Germinal center (tissue), 1 donor: ENCODE measurements at places on chromosomes 12 and 14.

GRCh38 chr14:34018564-34019244 lies 67.8 kb upstream of the EGLN3 start:
- DNase-seq: no peak

- peak; percentile 57 for DNase-seq
Observed at GRCh38 chr14:75132382-75133086, 5.7 kb upstream of the NEK9 start.

- no peak for DNase-seq
Observed at GRCh38 chr14:52080808-52081755, 12.2 kb upstream of the NID2 start.

- DNase-seq: no peak
Observed at GRCh38 chr12:25801734-25802133, 156.7 kb upstream of the RASSF8 start.

- no peak for DNase-seq
Observed at GRCh38 chr12:55585817-55586216, 13.5 kb downstream of the OR2AP1 start.

- DNase-seq: no peak
Observed at GRCh38 chr14:31024010-31024480, 1.4 kb upstream of the AP4S1 start.

DNA sequence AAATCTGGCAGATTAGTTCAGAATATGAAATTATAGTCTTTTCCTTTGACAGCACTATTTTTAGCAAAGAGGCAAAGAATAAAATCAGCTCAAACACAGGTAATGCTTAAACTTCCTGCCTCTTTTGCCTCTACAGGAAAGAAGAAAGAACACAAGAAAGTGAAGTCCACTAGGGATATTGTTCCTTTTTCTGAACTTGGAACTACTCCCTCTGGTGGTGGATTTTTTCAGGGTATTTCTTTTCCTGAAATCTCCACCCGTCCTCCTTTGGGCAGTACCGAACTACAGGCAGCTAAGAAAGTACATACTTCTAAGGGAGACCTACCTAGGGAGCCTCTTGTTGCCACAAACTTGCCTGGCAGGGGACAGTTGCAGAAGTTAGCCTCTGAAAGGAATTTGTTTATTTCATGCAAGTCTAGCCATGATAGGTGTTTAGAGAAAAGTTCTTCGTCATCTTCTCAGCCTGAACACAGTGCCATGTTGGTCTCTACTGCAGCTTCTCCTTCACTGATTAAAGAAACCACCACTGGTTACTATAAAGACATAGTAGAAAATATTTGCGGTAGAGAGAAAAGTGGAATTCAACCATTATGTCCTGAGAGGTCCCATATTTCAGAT lies 17.4 kb downstream of the TMPO start:
- peak; percentile 10 for DNase-seq

- no peak for DNase-seq
Observed at GRCh38 chr12:104446646-104447421, 9.9 kb upstream of the CHST11 start.

GRCh38 chr12:14795028-14795448 lies 8.2 kb downstream of the WBP11 start:
- no peak for DNase-seq

DNA sequence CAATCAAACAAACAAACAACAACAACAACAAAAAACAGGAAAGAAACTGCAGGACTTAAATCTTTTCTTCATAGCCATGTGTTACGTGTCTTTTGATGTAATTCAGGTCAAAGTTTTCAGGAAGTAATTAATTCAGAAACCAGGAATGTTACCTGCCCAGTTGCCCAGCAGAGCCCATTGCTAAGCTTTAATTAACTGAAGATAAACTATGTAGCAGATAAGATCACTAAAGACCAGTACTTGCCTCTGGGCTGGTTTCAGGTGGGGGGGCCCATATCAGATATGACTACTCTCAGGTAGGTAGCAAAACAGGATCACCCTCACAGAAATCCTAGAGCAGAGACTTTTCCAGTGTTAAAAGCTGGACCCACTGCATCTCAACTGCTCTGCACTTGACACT lies 69.2 kb downstream of the LIN7A start:
- no peak for DNase-seq

- DNase-seq: peak; percentile 16
Observed at GRCh38 chr12:122726080-122726558, 4.5 kb downstream of the HCAR1 start.

GRCh38 chr12:9668161-9669018 lies 1.1 kb upstream of the CLEC2D start:
- DNase-seq: no peak

- DNase-seq: peak; percentile 38
Observed at GRCh38 chr12:50520416-50521207, 15.8 kb downstream of the DIP2B start.

DNA sequence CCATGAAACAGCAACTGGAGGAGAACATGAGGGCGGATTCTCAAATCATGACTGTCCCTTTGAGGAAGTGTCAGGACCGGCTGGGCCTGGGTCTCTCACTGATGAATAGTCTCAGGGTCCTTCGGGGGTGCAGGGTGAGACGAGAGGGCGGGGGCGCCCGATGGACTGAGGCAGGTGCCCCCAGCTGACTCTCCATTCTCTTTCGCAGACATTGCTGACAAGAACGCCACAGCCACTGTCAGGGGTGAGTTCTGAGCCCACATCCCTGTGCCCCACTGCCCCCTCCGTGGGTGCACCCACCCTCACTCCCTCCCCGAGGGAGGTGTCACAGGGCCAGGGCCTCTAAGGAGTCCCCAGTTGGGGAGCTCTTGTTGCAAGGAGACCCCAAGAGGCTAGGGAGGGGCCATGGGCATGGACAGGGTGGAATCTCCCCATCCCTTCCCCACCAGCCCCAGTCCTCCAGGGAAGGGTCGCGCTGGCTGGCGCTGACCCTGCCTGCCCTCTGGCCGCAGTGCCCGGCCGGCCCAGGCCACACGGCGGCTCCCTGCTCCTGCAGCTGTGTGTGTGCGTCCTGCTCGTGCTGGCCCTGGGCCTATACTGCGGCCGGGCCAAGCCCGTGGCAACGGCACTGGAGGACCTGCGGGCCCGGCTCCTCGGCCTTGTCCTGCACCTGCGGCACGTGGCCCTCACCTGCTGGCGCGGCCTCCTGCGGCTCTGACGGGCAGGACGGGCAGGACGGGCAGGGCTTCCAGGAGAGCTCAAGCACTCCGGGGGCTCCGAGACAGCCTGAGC lies 8.7 kb downstream of the C14orf180 start:
- no peak for DNase-seq

DNA sequence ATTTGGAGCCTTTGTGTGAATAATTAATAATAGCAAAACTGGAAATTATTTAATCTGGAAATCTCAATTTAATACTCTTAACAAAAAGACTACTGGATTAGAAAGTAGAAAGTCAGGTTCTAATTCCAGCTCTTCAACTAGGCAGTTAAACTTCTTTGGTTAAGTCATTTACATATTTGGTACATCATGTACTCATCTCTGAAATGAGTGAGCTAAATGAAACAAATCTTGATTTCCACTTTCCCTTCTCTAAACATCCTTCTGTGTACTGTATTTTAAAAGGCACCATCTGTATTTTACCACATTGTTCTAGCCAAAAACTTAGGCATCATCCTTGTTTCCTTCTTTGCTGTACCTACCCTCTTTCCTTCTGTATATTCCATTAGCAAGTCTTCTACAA lies 26.9 kb downstream of the CRADD start:
- DNase-seq: peak; percentile 14

DNA sequence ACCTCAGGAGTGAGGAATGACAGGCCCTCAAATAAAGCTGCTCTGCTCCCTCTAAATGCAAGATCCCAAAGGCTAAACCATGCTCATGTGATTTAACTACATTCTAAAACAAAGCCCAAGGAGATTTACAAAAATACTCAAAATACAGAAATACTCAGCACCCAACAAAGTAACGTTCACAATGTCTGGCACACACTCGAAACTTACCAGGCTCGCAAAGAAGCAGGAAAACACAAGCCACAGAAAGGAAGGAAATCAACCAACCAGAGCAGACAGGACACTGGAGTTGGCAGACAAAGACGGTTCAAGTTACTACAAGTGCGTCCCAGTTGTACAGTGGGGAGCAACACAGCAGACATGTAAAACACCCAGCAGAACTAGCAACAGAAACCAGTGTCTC lies 33.4 kb downstream of the STX2 start:
- DNase-seq: no peak

DNA sequence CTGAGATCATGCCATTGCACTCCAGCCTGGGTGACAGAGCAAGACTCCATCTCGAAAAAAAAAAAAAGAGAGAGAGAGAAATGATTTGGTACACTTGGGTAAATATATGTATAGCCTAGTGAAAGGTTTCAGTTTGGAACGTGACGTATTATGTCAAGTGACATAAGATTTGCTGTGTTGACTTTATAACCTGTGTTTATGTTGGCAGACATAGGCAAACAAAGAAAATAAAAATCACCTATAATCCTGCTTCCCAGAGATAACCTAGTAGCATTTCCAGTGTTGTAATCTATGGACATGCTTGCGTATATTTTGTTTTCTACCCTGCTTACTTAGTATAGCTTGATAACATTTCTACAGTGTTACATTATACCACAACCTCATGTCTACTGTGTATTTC lies 16.7 kb downstream of the ERG28 start:
- DNase-seq: no peak

- no peak for DNase-seq
Observed at GRCh38 chr12:65155784-65156183, 13.6 kb upstream of the LEMD3 start.

DNA sequence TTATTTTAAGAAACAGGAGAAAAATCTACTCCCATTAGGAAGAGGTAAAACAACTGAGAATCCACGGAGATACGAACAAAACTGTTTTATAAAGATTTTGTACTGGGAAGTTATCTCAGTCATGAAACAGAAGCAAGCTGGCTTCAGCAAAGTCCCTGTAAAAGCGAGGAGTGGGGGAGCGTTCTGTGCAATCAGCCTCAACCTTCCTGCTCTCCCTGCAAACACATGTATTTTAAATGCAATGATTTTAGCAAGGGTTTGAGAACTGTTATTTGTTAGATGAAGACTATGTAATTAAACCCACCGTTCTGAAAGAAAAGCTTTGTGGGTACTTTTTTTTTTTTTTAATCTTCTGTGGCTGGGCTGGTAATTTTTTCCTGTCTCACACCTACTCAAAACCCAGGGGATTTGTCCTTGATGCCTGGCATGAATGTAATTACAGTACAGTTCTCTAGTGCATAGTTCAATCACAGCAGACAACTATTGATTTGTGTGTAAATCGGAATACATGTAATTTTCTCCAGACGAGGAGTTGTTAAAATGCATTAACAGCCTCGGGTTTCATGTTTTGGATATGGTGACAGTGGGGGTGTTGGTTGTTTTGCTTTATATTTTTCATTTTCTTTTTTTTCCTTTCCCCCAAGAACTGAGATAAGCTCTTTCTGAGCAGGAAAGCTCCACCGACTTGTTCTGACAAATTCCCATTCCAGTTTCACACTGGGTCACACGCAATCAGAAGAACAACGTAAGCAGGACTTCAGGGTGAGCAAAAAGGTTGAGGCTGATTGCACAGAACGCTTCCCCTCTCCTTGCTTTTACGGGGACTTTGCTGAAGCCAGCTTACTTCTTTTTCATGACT lies 153.6 kb downstream of the PHLDA1 start:
- no peak for DNase-seq

GRCh38 chr14:63523735-63524426 lies 19.3 kb downstream of the PPP2R5E start:
- DNase-seq: no peak

DNA sequence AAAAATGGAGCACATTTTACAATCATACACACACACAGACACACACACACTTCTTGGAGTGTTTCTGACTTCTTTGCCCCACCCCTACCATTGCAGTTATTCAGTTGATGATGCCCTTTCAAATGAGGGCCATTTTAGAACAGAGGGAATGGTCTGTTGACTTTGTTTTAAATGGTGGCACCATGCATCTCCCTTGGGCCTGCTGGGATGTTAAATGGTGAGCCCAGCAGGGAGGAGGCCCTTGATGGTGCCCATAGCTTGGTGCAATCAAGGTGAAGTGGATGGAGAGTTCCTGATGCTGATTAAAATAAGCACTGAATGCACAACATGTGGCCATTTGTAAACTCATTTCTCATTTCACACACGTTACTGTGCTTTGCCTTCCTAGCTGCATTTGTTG lies 13.3 kb downstream of the C12orf75 start:
- DNase-seq: no peak

- DNase-seq: no peak
Observed at GRCh38 chr12:41100572-41100971, 87.5 kb upstream of the PDZRN4 start.

DNA sequence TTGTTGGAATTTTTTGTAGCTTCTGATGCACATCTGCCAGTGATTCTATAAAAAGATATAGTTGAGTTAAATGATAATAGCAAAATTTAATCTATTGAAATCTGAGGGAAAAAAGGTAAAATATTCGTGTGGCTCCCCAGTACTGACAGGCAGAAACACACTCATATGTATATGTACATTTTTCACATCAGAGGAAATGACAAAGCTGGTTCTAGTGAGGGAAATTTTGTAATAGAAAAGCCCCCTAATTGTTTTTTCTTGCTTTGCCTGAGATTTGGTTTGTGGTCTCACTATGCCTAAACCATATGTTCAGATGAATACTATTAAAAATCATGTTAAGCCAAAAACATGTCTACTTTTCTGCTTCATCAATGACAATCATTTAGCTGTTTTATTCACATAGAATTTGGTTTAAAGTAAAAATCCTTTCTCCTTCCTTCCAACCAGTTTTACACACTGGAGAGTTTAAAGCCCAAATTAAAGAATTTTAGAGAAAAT lies 203.5 kb downstream of the ANO6 start:
- DNase-seq: no peak

DNA sequence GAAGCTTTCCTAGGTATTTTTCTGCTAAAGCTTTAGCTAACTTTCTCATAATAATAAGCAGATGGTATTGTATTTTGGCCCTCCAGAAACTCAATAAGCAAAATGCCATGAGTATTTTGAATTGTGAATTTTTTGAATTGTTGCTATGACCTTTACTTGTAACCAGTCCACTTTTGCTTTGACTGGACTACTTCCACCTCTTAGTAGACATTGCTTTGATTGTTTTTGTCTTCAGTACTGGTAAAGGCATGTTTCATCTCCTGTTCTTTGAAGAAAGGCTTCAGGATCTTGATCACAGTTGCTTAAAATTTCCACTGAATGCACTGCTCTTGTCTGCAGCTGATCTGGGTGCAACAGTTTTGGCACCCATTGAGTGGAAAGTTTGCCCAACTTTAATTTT lies 102.3 kb downstream of the TRMT5 start:
- DNase-seq: no peak
